ENCODE measurements at places on chromosomes 2 and 18.
A peak's percentile ranks its signal among the peaks of the same experiment; 100 is the strongest.

GRCh38 chr2:186135686-186136085 is 350.4 kb upstream of the ZC3H15 start:
- no peak for DNase-seq

- DNase-seq, result no peak
Measured at GRCh38 chr18:56473400-56474024, 164.9 kb downstream of the TXNL1 start.

DNA sequence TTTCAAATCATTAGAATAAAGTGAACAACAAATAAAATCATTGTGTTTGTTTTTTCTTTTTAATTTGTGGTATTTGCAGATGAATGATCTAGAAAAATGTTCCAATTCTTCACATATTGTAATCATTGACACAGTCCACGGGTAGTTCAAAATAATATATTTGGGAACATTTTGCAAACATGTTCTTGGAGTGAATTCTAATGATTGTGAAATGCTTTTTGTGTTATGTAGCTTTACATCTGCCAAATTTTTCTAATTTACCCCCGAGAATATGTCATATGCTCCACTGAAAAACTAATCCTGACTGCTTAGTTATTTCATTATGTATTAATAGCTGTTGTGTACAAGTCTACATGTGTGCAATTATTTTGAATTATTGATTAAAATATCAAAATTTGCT is 1468.4 kb upstream of the NXPH2 start:
- no peak for DNase-seq

DNA sequence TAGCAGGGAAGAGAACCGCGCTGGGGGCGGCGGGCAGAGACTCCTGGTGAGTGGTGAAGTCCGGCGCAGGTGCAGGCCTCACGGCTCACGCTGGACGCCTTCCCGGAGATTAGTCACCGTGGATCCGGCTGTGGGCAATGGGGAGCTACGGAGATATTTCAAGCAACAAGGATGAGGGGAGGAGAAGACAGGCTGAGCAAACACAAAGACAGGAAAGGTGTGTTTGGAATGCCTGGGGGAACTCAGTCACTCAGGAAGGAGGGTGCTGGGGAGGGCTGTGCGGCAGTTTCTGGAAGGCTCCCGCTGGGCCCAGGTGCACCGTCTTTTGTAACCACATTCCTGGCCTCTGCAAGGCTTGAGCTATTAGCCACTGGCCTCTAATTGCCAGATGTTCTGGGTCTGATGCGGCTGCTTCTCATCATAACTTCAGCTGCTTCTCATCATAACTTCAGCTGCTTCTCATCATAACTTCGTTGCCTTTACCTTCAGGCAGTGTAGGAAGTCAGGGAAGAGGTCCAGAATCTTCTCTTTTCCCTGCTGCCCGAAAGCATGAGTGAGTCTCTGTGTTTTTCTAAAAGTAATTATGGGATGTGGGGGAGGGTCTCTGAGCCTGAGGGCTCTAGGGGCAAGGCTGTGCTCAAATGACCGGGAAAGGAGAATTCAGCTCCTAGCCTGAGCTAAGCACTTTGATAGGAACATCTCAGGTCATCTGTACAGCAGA is 118.9 kb downstream of the PXDN start:
- DNase-seq, result no peak

GRCh38 chr18:52343138-52343537 is 3.1 kb downstream of the DCC start:
- no peak for DNase-seq

- DNase-seq, result no peak
Measured at GRCh38 chr18:2656981-2657512, 1.5 kb downstream of the SMCHD1 start.

DNA sequence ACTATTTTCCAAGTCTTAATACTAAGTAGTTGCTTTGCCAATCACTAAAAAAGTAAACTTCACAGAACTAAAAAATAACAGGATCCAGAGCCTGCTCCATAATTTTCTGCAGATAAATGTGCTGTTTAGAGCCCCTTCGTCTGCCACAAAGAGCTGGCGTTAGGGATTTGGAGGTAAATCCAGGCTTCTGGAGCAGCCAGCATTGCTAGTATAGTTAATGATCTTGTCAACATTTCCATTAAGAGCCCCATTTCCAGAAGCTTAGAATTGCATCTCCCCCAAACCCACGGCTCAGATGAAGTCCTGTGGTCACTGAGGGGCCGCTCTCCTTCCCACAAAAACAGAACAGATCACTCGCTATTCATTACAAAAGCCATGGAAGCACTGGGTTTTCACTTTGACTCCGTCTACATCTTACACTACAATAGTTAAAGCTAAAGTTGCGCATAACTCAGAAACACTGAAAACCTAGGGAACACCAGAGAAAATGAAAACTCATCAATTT is 41.9 kb downstream of the ZNF516 start:
- DNase-seq, result no peak

GRCh38 chr18:50000227-50000626 is 186.9 kb upstream of the ACAA2 start:
- no peak for DNase-seq

GRCh38 chr18:67410075-67411070 is 106.1 kb downstream of the DSEL start:
- DNase-seq, result no peak

GRCh38 chr2:230905448-230906421 is 19.3 kb downstream of the GPR55 start:
- DNase-seq, result no peak

DNA sequence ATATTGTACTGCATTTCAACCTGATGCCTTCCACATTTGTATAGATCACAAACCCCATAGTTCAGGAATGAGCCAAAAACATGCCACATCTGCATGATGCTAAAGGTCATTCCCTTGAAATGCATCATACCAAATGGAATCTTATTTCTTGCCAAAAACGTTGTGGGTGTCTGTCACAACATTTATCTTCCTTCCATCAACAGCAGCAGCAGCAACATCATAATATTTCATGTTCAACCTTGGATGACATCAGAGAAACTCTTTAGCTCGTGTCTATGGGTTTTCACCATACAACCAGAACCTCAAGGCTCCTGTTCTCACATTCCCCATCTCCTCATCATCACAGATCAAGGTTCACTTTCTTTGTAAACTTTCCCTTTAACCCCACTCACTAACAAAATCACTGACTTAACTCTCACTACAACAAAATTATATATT is 221.3 kb upstream of the CTAGE1 start:
- no peak for DNase-seq

DNA sequence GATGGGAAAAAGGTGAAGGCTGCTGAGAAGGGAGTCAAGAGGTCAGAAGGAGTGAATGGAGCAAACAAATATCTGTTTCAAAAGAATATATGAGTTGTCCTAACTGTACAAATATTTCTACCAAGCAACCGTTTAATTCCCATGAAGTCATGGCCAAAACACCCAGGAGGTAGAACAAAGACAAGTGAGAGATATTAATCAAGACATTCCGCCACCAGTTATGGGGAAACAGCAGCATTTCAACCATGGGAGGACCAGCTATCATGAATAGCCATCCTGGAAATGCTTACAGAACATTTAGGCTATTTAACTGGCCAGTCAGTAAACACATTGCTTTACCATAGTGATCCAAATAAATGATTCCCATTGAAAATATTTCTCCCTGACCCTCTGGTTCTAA is 396.3 kb downstream of the IRS1 start:
- DNase-seq, result no peak

- DNase-seq, result no peak
Measured at GRCh38 chr2:135844301-135844895, 7.4 kb upstream of the LCT start.

DNA sequence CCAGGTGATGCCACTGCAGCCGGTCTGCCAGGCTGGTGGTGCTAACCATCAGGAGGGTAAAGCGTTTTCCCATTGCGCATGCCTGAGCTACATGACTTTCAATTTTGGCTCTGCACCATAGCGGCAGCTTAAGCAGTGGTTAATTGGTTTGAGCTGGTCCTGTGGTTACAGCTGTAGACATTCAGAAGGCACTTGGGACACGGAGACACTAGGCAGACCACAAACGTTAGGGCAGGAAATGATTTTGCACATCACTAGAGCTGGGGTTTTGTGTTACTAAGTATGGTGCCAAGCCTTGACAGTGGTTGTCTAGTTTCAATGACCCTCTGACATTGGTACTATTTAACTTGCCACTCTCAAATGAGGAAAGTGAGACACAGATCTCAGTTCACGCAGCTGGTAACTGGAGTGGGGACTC is 28.9 kb upstream of the CNOT11 start:
- DNase-seq, result peak; percentile 77

GRCh38 chr2:38959938-38960608 is 70.4 kb downstream of the ARHGEF33 start:
- DNase-seq, result peak; percentile 77

DNA sequence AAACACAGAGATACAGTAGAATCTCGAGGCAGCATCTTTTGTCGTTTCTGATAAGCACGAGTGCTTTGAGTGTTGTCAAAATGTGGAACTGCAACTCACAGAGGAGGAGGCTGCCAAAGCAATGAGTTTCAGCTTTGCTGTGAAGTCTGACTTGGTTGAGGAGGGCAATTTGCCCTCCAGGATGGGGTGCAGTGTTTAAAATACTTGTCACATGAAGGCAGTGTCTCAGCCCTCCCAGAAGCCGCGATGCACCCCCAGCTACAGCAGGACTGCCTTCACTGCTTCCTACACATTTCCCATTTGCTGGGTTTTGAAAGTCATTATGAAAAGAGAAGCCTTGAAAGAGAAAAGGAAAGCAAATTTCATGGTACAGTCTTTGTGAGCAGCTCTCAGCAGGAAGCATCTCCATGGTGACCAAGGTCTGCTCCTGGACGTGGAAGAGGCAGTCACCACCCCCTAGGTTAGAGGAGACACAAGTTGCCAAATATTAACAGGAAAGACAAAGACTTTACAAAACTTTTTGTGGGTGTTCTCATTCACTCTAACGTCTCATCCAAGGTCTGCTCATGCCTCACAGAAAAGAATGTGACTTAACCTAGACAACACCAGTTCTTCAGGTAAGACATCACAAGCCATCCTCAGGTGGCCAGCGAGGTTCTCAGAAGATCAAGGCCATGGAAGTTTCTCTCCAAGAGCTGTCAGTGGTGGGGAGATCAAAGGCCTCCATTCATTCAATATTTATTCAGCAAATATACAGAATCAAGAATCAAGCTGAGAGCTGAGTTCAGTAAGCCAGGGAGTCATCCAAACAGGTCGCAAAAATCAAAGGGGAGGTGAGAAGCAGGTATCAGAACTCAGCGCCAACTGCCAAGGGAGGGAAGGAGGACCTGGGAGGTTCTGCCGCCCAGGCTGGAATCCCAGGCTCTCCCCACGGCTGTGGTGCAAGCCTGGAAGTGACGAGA is 476.0 kb downstream of the EIPR1 start:
- peak; percentile 54 for DNase-seq

- DNase-seq, result no peak
Measured at GRCh38 chr2:127014630-127015029, 92.3 kb downstream of the BIN1 start.

DNA sequence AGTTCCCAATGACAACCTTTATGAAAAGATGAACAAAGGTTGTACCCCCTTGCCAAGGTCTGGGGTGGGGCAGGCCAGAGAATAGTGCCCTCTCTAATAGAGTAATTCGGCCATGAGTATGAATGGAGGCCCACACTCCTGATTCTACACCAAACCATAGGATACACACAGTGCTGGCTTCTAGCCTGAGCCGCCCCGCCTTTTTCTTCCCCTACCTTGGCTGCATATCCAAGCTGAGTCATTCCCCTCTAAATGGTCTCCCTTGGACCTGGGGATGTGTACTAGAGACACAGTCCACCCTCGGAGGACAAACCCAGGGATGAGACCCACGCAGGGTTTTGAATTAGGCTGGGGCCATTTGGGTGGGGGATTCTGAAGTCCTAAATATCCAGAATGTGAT is 107.2 kb upstream of the CAPN13 start:
- no peak for DNase-seq

- no peak for DNase-seq
Measured at GRCh38 chr2:160820691-160821090, 327.1 kb upstream of the RBMS1 start.

DNA sequence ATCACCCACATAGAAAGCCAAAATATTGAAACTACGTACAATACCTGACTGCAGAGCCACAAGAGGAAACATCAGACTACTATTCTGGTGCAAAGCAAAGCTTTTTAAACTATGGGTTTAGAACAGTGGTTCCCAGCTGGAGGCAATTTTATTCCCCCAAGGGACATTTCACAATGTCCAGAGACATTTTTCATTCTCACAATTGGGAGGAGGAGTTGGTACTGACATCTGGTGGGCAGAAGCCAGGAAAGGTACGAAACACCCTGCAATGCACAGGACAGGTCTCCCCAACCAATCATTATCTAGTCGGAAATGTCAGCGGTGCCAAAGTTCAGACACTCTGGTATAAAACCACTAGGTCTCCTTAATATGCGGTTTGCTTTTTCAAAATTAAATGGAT is 88.4 kb upstream of the ARL5A start:
- no peak for DNase-seq

- DNase-seq, result no peak
Measured at GRCh38 chr2:151030663-151031230, 230.9 kb downstream of the RBM43 start.

DNA sequence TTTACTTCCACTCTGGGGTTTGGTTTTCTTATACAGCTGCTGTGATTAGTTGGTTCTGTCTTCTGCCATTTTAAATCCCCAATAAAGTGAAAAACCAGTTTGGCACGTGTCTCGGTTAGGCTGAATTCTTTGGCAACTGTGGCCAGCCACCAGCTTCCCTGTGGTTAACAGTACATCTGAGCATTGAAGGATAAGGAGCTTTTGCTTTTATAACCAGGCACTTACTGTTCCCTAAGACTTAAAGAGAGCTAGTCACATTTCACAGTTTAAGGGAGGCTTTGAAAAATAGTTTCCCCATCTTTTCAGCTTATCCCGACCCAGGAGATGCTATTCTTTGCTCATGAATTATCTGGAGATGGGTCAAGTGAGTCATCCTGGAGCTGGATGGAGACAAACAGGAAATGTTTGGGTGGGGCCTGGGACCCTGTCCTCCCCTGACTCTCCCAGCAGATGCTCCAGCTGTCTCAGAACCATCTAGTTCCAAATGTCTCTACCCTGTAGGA is 57.3 kb upstream of the EML6 start:
- no peak for DNase-seq

- peak; percentile 78 for DNase-seq
Measured at GRCh38 chr2:11743846-11744553, 2.4 kb upstream of the LPIN1 start.

DNA sequence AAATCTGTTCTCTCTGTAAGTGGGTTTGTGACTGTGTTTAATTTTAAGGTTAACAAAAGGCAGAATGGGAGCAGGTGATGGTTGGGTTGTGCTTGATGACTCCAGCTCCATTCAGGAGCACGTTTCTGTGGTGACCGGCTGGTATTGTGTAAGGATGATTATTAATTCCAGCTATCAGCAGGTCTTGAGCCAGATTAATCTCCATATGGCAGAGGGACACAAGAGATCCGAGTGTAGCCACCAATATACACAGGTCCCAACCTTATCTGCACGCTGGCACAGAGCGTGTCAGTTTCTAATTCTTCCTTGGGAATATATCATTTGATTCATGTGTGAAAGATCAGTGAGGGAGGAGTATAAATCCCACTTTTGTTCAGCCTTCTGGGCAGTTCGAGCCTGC is 199.0 kb upstream of the DCC start:
- no peak for DNase-seq

Data from GM06990 (cell line).